ENCODE measurements at places on chromosomes 6 and 20.

GRCh38 chr20:62053465-62054196, 12.1 kb downstream of the TAF4 start:
- no peak for DNase-seq

DNA sequence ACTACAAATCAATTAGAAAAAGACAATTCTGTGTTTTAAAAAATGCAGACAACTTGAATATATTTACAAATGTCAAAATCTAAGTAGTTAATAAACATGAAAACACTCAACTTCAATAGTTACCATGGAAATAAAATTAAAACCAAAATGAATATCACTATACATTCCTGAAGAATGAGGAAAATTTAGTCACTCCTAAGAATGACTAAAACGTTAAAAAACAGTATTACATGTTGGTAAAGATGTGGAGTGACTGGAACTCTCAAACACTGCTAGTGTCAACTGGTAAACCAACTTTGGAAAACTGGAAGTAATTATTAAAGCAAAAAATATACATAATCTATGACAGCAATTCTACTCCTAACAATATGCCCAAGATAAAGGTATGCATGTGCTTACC, 36.3 kb downstream of the AHI1 start:
- no peak for DNase-seq

DNA sequence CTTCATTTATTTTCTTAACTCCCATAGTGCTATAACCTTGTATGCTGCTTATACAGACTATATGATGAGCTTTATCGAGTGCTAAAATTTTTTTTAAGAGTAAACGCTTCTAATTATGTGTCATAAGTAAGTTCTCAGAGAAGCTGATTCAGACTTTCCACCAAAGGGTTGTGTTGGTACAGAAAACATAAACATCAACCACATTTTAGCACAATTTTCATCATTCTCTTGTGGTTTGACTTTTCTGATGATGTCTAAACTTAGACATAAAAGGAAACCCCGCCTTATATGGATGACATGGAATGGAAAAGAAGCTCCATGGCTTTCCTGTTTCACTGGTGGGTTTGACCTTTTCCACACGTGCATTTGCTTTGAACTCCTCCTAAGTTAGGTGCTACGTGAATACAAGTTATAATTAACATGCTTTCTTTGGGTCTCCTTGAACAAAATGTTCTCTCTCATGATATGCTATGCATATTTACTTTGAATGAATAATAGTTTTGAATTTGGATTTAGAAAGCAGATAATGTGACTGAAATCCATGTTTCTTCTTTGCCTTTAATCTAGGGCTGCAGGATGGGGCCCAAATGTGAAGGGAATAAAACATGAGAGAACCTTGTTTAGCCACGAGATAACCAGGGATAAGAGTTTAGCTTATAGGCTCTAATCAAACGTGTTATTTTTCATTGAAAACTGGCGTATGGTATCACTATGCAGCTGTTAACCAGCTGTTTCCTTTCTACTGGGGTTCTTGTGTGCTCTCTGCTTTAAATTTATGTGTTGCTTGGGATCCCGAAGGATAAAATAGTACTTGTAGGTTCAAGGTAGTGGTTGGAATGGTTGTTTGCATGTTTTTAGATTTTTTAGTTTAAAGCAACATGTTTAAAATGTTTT, 127.1 kb upstream of the AHI1 start:
- no peak for DNase-seq

DNA sequence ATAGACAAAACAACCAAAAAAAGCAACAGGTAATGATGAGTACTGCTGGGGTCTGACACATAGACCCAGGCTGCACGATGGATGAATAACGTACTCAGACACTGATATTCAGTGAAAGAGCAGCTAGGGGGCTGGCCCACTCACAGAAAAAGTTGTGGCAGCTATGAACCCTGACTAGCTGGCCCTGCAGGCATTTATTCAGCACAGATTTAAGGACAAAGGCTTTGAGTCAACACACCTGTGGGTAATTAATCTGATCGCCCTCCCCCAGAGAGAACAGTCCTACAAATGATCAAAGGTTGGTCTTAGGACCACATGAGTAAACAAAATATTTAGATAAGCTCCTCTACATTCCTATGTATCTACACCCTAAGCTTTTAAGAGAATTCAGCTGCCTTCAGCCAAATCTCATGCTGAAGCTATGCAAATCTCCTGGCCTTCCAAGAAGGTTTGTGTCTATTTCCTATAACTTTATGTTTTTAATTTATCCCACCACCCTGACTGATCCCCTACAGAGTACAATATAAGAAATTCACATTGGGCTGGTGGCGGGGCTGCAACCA, 81.7 kb upstream of the NXT1 start:
- DNase-seq, result no peak

GRCh38 chr20:53736757-53737395, 143.2 kb upstream of the ZNF217 start:
- no peak for DNase-seq

- DNase-seq, result no peak
Observed at GRCh38 chr6:96570053-96570452, 7.1 kb downstream of the FHL5 start.
